ENCODE measurements at places on chromosomes 13 and 19.
A peak's percentile ranks its signal among the peaks of the same experiment; 100 is the strongest.

DNA sequence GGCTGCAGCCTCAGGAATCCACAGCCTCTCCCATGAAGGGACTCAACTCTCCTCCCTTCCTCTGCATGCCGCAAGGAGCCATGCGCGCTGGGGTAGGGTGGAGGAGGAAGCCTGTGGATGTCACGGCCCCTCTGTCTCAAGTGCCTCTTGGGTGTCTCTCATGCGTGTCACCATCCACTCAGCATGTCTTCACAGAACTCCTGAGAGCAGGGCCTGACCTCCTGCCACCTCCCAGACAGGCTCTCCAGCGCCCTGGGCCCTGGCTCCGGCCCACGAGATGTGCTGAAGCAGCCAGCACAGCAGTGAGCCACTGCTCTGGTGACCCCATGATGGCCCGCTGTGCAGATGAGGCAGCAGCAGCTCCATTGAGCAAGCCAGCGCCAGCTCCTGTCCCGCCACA lies 25.9 kb upstream of the SPACA7 start:
- DNase-seq, result no peak

DNA sequence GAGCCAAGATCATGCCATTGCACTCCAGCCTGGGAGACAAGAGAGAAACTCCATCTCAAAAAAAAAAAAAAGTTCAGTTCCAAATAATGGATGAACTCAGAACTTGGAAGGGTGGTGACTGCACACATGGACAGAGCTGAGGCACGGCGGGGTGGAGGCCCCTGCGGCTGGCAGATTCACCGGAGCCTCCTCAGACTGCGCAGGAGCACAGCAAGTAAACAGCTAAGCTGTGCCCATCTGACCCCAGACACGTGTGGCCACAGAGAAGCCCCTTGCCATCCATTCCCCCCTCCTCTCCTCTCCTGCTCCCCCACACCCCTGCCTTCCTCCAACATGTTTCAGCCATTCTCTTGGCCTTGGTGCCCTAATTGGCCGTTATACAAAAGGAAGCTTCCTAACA lies 15.6 kb upstream of the PROZ start:
- DNase-seq, result no peak

- no peak for DNase-seq
Observed at GRCh38 chr19:18415178-18415867, 3.9 kb upstream of the SSBP4 start.

DNA sequence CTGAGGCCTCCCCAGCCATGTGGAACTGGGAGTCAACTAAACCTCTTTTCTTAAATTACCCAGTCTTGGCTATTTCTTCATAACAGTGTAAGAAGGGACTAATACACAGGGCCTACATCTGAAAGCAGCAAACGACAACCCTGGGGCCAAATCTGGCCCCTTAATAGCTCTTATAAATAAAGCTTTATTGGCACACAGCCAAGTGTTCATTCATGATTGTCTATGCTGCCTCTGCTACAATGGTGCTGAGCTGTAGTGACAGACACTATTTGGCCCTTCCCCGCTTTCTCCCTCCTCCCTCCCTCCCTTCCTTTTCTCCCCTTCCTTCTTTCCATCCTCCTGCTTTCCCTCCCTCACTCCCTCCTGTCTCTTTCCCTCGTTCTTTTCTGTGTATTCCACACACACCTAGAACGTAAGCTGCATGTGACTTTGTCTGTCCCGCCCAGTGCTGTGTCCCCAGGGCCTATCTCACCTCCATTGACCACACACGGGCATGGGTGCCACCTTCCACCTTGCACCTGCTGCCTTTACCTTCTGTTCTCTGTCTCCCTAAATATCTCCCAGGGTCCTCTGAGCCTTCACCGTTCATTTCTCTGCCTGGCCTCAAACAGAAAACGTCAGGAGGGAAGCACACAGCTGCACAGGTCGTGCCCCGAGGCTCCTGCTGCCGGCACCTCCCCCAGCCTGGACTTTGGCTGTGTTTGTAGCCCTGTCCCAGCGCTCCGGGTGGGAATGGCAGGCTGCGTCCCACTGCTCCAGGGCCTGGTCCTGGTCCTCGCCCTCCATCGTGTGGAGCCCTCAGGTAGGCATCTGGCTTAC lies at the start of gene PROZ:
PROZ (plus strand) TSS at position 720 of the 819 bp plus-strand sequence; CDS start at position 733, 13 bp downstream.
- DNase-seq, result no peak

DNA sequence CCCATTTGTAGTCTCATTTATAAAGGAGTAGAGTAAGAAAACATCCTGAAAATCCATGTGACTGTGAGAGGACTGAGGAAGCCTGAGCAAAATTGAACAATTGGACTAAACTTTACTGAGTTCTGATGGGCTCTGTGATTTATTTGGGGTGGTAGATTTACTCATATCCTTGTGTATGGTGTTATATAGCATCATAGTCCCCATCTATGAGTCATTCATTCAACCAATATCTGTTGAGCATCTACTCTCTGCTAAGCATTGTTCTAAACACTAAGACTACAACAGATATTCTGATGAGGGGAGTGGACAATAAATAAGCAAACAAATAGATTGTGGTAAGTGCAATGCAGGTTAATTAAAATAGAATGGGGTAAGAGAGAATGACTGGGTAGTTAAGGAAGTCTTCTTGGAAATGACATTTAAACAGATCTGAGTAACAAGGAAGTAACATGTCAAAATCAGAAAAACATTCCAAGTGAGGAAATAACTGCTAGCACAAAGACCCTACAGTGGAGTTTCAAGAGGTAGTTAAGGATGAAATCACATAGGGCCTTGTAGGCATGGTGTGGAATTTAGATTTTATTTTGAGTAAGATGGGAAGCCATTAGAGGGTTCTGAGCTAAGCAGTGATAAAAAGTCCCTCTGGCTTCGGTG lies 36.3 kb upstream of the MLNR start:
- no peak for DNase-seq

- no peak for DNase-seq
Observed at GRCh38 chr19:43441716-43442115, 23.7 kb downstream of the LYPD3 start.

- DNase-seq, result no peak
Observed at GRCh38 chr19:46201454-46202310, 27.9 kb upstream of the IGFL1 start.

- no peak for DNase-seq
Observed at GRCh38 chr19:38015216-38015615, 108.2 kb downstream of the SIPA1L3 start.

- DNase-seq, result no peak
Observed at GRCh38 chr13:62598708-62599107, 1183.1 kb upstream of the PCDH20 start.

- DNase-seq, result no peak
Observed at GRCh38 chr13:77980592-77980991, 62.0 kb upstream of the EDNRB start.

DNA sequence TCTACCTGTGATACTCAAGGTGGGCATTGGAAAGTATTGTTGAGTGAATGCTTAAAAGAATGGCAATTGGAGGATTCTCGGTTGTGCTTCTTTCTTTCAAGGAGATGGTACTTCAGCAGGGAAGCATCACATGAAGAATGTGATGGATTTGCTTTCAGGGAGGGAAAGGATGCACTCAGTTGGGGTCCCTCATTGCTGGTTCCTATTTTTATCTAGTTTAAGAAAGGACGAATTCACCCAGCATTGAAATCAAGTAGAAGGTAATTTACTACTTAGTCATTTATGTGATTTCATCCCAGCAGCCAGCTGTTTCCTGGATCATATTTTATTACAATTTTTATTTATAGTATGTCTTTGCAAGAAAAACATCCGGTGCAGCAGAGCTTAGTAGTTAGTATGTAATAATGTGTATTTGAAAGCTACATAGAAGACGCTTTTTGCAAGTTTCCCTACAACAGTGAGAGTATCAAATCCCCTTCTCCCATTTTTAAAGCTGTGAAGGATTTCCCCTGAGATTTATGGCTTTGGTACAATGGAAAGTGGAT lies 417.9 kb downstream of the GPC5 start:
- no peak for DNase-seq

- DNase-seq, result peak; percentile 60
Observed at GRCh38 chr13:20182231-20182846, 10.4 kb downstream of the GJB2 start.

GRCh38 chr19:3068071-3068470 lies 5.8 kb upstream of the TLE5 start:
- no peak for DNase-seq

- DNase-seq, result no peak
Observed at GRCh38 chr13:93244141-93244917, 17.7 kb downstream of the GPC6 start.

- DNase-seq, result no peak
Observed at GRCh38 chr13:20550799-20551198, 16.2 kb upstream of the IFT88 start.

DNA sequence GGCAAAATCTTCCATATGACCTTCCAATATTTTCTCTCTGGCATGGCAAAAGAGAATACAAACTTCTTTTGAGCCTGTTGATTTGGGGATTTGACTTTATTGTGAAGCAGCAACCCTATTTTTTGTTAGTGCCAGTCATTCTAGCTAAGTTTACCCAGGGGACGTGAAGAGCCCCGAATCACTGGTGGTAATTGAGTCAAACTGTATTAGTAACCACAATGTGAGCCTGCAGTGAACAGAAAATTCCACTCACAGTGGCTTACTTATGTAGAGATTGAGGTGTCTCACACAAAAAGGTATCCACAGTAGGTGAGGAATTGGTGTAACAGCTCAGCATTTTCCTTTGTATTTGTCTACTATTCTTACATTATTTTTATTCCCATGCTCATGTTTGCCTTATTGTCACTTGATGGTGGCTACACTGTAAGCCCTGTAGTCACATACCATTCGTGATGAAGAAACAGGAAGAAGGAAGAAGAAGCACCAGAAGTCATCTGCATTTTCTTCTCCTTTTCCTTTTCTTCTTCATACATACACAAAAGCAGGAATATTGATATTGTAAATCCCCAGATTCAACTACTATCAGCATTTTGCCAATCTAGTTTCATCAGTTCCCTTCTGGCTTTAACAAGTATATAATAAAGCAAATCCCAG lies 33.3 kb upstream of the MYCBP2 start:
- DNase-seq, result no peak

GRCh38 chr13:80630685-80631121 lies 289.8 kb upstream of the SPRY2 start:
- no peak for DNase-seq

DNA sequence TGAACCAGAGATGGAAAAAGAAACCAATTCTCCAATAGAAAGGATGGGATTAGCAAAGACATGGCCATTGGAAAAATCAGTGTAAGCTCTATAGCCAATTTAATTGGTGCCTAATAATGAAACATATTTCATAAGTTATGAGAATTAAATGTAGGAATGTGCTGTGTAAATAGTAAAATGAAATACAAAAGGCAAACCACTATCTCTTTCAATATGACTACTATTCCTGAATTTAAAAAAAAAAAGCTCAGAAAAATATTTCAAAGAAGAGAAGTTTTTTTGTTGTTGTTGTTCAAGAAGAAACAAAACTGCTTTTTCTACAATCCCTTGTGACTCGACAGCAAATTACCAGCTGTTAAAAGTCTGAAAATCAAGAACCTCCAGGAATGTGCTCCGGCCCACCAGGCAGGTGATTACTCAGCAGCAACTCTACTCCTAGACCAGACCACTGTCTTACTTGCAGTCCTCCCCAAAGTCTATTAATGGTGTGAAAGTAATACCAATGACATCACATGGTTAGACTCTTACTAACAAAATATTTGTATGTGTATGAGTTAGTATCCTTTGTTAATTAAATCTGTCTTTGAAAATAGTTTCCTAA lies 362.4 kb downstream of the KCTD12 start:
- no peak for DNase-seq

DNA sequence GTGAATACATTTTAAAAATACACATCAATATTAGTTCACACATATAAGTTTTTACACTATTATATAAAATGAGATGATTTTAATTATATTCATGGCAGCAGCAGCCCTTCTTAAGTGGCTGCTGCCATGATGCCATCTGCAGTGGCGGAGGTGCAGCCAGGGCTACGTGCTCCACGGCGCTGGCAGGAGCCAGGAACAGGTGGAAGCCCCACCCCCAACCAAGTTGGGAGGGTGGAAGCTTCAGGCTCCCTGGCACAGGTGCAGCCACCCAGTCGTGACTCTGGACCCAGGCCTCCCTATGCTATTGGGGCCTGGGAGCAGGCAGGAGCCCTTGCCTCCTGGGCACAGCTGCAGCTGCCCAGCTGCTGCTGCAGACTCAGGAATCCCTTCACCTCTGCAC lies 646.9 kb upstream of the PCDH9 start:
- DNase-seq, result no peak

DNA sequence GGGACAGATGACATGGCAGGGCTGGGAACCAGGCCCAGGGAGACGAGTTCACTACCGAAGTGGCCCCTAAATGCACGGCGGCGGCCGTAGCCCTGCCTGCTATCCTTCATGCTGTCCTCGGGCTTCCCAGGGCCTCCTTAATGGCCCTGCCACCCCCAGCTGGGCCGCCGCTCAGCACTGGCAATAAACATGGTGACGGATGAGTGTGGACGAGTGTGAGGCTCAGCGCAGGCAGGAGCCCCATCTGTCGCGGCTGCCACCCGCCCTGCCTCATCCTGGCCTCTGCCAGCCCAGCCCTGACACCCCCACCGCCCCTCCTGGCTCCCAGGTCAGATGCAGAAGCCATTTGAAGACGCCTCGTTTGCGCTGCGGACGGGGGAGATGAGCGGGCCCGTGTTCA lies 13.6 kb downstream of the PIN1 start:
- no peak for DNase-seq

GRCh38 chr19:4957981-4958380 lies 10.9 kb upstream of the KDM4B start:
- DNase-seq, result no peak

GRCh38 chr13:72839831-72840426 lies 58.0 kb downstream of the PIBF1 start:
- peak; percentile 24 for DNase-seq

GRCh38 chr19:13132471-13133180 lies 14.6 kb downstream of the NACC1 start:
- no peak for DNase-seq

Data from GM12891 (cell line).